ENCODE measurements at places on chromosomes 5 and 9. TPM values are rescaled to one million over a fixed set of nuclear protein-coding genes. Genes with fewer than 3 reads are reported as not detected.

Gene PALM2AKAP2
- 66.4 TPM for total RNA-seq

Gene MAPK9
- total RNA-seq = 30.4 TPM

Gene C1QTNF3
- total RNA-seq = under 0.01 TPM

Gene EPB41L4A
- total RNA-seq = 0.29 TPM

Gene IL4
- not detected for total RNA-seq

Gene KIF20A
- total RNA-seq = 0.66 TPM

Gene WDR38
- not detected for total RNA-seq

Measured in placental pericyte (primary cell).